ENCODE measurements at places on chromosomes 7 and 10. TPM values are rescaled to one million over a fixed set of nuclear protein-coding genes. Genes with fewer than 3 reads are reported as not detected.

The OIT3 gene
- not detected for total RNA-seq

- DNase-seq, result no peak
Measured at GRCh38 chr7:71019706-71020105, 112.2 kb upstream of the GALNT17 start.

The GAD2 gene
- total RNA-seq, result 5.6 TPM

- no peak for DNase-seq
Measured at GRCh38 chr7:35701287-35701900, 6.5 kb upstream of the HERPUD2 start.

The CYP2C8 gene
- total RNA-seq, result 4.1 TPM

GRCh38 chr7:47314728-47315607 lies 266.9 kb downstream of the TNS3 start:
- DNase-seq, result no peak

DNA sequence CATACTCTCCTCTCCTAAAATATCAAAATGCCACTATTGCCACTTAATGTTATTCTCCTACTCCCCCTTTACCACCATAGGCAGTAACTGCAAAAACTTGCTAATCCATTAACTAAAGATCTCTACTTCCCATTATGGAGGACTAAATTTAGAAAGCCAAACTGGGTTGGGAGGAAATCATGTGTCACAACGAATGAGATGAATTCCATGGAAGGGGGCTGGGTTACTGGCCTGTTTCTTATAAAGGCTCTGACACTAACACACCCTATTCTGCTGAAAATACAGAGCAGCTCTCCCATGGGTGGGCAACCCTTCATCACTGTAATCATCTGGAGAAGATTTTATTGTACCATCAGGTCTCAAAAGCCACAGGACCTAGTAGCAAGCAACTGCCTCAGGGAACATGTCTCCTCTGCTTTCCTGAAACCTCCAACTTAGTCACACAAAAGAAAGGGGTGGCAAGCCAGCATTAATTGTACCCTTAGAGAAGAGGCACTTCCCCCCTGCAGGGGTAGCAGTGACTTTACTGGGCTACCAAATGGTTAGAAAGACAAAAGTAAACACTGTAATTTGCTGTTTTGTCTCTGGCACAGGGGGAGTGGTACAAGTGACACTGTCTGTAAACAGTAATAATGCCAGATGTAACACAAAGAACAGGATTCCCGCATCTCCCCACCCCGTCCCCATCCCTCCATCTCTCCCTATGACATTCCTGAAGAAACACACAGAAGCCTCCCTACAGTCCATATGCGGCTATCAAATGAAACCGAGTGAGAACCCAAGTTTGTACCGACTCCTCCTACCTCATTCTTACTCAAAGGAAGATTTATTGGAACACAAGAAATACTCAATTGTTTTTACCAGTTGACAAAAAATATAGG lies 81.6 kb downstream of the ARMH3 start:
- no peak for DNase-seq
